ENCODE measurements at places on chromosomes 3 and 15.

GRCh38 chr3:194272221-194272620 lies 78.9 kb downstream of the CPN2 start:
- no peak for DNase-seq

GRCh38 chr3:16251316-16252085 lies 13.2 kb downstream of the DPH3 start:
- no peak for DNase-seq

DNA sequence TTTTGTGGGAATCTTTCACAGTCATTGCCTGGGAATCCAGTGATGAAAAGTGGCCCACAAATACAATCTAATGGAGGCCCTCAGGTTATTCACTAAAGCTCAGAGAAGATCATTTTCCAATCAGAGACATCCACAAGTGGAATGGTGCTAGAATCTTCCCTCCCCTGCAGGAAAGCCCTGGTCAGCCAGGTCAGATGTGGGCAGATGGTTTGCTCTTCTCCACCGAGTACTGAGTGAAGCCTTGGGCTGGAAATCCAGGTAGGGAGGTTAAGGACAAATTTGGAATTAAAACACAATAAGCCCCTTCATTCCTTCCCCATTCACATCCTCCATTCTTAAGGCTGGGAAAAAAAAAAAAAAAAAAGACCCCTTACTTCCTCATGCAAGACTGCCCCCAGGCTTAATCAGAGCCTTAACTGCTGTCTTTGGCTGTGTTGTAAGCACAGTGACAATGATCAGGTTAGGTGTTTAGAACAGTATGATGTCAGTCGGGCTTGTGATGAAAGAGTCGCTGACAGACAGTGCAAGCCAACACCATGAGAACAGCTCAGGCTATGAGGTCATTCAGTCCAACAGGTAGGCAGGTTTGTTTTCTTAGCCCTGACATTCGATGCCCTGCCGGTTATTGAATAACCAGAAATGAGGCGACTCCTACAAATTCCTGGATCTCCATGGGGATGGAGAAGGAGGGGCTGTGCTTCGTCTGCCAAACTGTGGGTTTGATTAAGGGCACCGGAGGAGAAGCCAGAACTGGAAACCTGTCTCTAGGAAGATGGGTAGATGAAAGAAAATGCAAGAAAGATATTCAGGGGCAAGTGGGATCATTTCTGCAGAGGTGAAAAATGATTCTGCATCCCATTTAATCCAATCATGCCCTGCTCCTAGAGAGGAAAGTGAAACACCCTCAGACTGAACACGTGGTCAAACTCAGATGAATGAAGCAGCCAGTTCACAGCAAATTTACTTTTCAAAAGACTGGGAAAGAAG lies 23.5 kb upstream of the HES1 start:
- DNase-seq: no peak

- DNase-seq: no peak
Measured at GRCh38 chr3:125025642-125026041, 30.2 kb downstream of the HEG1 start.

DNA sequence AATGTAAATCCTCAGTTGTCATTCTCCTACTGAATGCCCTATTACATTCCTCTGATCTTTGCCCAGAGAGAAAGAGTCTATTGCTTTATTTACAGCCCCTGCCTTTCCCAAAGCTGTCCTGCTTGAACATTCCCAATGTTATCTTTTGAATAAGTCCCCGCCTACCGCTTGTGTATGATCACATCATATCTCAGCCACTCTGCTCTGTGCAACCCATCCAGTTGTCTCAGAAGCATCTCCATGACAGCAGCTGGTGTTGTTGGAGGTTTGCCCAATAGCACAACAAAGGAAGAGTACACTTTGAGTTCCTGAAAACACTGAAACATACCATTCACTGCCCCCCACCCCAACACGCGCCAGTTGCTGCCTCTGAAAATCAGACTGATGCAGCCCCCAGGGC lies 22.0 kb upstream of the FAM3D start:
- DNase-seq: no peak

DNA sequence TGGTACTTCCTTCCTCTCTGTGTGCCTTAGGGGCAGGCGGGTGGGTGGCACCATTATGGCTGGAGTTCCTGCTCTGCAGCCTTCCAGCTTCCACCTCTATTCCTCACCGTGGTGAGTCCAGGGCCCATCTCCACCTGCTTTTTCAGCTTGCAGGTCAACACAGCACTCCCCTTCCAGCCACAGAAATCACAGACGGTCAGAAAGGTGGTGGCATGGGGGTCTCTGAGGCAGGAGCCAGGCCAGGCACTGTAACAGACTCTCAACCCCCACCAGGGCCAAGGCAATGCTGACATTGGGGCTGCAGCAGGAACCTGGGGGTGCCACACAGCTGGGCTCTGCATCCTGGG lies 16.6 kb downstream of the KLF15 start:
- no peak for DNase-seq

GRCh38 chr3:42746455-42747450 lies 26.3 kb downstream of the CCDC13 start:
- no peak for DNase-seq

DNA sequence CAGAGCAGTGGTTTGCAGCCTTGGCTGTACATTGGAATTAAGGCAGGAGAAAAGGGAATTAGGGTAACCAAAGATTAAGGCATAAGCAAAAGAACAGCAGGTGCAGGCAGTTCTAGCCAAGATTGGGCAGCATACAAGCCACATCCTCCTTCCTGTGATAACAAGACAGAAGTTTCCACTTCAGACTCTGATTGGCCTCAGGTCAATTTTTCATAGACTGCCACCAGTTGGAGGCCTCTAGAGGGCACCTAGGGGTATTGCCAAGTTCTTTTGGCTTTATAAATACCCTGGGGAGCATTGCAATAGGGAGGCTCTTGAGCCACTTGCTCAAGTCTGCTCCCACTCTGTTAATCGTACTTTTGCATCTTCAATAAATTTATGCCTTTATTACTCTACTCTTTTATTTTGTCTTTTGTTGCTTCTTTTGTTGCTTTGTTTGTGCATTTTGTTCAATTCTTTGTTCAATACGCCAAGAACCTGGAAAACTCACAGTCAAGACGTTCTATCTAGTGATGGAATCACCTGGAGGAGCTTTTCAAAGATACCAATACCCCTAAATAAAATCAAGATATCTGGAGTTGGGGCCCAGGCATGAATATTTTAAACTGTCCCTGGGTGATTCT lies 32.2 kb upstream of the FMN1 start:
- peak; percentile 11 for DNase-seq

- no peak for DNase-seq
Measured at GRCh38 chr3:153631102-153631501, 469.1 kb downstream of the RAP2B start.

DNA sequence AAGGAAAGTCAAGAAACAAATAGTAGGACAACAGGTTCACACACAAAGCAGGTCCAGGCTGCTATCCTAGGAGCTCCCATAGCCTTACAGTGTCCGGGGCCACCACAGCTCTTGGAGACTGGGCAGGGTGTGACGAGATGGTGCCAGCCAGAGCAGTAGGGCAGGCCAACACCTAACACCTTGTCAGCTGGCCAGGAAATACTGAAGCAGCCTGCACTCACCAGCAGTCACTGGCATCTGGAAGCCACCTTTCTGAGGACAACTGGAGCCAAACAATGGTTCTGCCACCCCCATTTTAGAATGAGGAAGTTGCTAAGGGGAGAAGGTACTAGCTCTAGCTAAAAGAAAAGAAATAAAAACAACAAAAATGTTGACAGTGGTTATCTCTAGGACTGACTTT lies 47.2 kb downstream of the CCDC12 start:
- DNase-seq: no peak

- no peak for DNase-seq
Measured at GRCh38 chr3:104648823-104649222, 717.9 kb upstream of the ALCAM start.

DNA sequence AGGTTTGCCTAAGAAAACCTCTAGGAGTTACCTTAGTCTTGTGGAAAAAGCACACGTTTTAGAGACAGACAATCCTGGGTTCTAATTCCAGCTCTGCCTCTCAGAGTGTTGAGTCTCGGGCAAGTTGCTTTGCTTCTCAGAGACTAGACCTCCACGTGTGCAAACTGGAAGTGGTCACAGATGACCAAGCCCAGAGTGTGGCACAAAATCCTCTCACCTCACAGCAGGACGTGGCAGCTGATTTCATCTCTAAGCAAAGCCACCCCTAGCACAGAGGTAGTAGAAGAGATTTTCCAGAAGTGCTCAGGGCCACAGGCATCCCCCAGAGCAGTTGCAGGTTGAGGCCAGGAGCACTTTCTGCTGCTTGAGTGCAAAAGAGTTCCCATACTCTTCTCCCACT lies 79.2 kb downstream of the CD47 start:
- no peak for DNase-seq

- DNase-seq: no peak
Measured at GRCh38 chr3:87333393-87333892, 57.1 kb upstream of the POU1F1 start.

DNA sequence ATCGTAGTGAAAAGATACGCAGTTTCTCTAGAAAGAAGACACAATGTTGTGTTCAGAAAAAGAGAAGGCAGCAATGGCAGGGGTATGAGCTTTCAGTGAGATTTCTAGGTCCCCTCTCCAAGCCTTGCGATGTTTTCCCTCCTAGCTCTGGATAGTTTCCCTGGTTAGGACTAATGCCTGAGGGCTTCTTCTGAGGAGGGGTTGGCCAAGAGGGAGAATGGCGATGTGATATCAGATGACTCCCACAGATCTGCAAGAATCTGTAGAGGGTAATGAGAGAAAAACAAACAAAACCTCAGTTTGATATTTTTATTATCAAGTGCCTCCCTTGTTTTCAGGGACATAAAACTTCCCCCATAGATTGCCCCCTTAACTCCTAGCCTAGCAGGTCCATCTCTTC lies 4.1 kb upstream of the CLDN1 start:
- no peak for DNase-seq

DNA sequence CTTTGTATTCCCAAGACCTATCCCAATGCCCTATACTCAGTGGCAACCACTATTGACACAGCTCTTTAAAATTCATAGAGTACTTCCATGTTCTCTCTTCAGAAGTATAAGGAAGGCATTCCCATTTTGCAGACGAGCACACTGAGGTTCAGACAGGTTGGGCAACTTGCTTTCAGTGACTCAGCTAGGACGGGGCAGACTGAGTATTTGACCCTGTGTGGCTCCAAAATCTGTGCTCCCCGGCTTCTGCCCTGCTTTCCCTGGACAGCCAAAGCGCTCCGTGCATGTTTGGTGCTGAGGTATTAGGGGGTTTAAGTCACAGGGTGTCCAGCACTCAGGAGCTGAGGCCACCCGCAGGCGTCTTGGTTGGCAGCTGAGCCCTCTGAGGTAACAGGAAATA lies 59.5 kb downstream of the CEMIP start:
- no peak for DNase-seq

DNA sequence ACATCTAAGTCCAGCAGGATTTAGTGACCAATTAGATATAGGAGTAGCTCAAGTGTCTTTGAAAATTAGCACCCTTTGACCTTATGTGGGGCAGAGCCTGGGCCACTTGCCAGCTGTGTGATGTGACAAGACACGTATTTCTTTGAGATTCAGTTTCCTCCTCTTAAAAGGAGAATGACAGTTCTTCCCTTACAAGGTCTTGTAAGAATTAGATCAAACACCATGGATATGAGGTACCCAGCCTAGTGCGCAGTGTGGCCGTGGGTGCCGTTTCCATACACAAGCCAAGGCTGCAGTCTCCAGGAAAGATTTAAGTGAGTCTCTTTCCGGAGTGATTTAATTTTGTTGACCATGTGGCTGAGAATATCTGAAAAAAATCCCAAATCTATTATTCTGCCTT lies 46.3 kb downstream of the ARHGAP31 start:
- no peak for DNase-seq

DNA sequence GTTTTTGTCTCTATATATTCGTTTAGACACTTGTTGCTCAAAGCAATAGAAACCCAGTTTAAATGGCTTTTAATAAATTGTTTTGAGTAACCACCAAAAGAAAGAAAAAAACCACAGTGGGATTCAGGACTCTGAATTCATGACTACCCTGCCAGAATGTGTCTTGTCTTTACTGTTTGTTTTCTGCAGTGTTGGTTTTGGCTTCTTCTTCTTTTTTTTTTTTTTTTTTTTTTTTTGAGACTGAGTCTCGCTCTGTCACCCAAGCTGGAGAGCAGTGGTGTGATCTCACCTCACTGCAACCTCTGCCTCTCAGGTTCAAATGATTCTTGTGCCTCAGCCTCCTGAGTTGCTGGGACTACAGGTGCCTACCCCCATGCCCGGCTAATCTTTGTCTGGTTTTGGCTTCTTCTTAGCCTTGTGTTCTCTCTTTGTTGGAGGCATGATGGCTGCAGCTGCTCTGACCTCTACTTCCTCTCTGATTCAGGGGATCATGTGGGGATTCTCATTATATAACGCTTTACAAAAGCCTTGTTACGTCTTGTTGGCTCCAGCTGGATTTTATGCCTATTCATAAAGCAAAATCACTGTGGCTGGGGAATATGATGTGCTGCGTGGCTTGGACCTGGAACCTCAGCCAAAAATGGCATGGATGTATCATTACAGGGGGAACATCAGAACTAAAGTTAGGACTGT lies 54.0 kb downstream of the PLS1 start:
- DNase-seq: no peak

GRCh38 chr3:175913286-175913685 lies 1054.2 kb downstream of the NAALADL2 start:
- no peak for DNase-seq

DNA sequence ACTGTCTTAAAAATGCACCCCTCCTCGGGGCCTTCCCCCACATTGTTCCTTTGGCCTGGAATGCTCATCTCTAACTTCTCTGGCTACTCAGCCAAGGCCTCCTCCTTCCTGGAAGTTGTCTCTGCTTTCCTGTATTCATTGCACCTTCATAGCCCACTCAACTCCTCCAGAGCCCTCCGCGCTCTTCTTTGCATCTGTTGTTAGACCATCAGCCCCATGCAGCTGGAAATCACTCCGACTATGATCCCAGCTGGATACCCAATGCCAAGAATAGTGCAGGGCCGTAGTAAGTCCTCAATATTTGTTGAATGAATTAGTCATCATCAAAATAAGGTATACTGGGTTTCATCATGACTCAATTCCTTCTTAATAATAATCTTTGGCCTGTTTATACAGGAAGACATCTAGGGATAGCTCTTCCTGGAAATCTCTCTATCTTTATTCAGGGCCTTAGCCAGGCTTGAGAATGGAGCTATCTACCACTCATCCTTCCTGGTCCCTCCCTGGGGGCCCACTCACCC lies 112.7 kb downstream of the SYNPR start:
- DNase-seq: no peak

DNA sequence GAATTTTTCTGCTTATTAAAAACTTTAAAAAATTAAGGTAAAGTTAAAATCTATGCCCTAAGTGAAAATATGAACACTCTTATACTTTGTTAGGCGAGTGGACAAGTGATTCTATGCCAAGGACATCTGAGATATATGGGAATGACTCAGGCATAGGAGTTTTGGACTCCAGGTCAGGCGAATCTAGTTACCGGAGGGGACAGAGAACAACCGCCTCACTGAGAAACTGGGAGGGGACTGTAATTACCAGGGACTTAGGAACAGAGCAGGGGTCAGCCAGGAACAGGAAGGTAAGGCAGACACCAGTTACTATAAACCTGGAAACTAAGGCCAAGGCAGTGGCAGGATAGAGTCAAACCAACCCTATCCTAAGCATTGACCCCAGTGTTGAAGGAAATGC lies 16.8 kb upstream of the ATP1B3 start:
- no peak for DNase-seq
